ENCODE measurements at places on chromosomes 2 and 18.
A peak's percentile ranks its signal among the peaks of the same experiment; 100 is the strongest.

- DNase-seq: no peak
These were observed 90.3 kb downstream of the PRPF40A start for GRCh38 chr2:152626911-152627339.

- DNase-seq: no peak
These were observed 429.6 kb downstream of the PID1 start for GRCh38 chr2:228841475-228841874.

GRCh38 chr18:40159141-40160017 lies 1795.7 kb upstream of the PIK3C3 start:
- peak; percentile 4 for DNase-seq

- DNase-seq: no peak
These were observed 97.3 kb downstream of the FMNL2 start for GRCh38 chr2:152432206-152432653.

- DNase-seq: no peak
These were observed 368.0 kb upstream of the FAM98A start for GRCh38 chr2:33967103-33967502.

DNA sequence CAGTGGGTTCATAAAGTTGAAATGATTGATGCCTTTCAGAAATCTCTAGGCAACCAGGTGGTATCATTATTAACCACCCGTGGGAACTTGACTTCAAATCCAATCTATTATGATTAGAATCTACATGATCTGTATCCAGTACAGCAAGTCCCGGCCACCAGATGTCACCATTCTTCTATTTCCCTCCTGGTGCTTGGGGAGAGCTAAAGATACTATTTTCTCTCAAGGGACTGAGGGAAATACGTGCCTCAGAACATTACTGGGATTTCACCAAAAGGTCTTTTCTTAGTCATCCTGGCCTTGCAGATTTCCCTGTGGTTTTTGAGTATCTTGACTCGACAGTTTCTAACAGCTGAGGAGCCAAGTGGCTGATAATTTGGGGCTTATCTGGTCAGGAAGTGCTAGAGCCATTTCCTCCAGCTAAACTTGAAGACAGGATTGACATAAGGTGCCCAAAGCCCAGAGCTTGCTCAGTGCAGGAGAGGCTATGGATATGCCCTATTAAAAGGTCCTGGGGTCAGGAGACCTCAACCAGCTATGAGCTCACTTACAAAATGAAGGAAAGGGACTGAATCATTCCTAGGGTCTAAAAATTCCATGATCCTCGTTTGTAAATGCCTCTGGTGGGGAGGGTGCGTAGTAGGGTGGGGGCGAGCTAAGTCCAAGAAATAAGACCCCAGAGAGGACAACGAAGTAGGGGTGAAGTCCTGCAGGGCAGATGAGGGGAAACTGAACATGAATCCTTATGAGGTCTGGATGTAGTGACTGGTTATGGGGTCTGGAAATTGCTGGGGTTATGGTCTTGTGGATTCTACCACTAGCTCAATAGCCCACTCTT lies 135.4 kb upstream of the MGAT5 start:
- peak; percentile 82 for DNase-seq

GRCh38 chr2:138391946-138392345 lies 109.6 kb upstream of the SPOPL start:
- DNase-seq: no peak

GRCh38 chr2:203992509-203992908 lies 55.9 kb downstream of the ICOS start:
- DNase-seq: no peak

DNA sequence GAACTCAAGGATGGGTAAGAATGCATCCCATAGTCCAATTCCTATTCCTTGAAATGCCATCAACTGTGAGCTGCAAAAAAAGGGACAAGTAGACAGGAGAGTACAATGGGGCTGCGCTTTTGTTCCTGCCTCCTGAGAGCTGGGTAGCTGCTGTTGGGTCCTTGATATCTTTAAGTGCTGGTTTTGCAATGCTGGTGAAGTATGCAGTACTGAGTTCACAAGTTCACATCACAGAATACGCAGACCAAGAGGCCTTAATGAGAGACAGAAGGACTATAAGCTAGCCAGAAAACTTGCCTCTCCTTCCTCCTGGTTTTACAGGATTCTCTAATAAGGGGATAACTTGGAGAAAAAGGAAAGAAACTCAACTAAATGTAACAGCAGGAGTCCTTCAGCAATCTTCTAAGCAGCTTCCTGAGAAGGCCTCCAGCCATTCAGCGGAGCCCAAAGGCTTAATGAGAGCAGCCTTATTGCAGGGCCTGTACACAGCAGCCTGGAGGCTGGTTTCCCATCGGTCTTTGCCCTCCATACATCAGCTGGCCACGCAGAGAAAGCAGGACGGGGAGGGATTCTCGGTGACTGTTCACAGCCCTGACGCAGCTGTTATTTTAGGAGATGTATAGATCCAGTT lies 293.1 kb downstream of the CDCA7 start:
- DNase-seq: peak; percentile 51

DNA sequence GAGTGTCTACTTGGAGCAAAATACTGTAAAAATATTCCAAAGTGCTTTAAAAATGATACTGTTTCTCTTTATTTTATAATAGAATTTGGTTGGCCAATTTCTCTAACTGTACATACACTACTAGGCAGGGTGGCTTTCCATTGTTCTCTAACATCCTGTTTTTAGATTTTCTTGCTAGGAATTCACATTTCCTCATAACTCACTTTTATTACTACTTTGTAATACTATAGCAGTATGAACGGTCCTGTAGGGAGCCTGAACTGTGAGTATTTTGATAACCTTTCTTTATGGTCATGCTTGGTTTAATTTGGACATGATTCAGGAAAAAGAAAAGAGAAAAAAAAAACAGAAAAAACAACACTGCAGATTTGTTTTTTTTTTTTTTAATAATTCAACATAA lies 37.8 kb downstream of the GCG start:
- no peak for DNase-seq

DNA sequence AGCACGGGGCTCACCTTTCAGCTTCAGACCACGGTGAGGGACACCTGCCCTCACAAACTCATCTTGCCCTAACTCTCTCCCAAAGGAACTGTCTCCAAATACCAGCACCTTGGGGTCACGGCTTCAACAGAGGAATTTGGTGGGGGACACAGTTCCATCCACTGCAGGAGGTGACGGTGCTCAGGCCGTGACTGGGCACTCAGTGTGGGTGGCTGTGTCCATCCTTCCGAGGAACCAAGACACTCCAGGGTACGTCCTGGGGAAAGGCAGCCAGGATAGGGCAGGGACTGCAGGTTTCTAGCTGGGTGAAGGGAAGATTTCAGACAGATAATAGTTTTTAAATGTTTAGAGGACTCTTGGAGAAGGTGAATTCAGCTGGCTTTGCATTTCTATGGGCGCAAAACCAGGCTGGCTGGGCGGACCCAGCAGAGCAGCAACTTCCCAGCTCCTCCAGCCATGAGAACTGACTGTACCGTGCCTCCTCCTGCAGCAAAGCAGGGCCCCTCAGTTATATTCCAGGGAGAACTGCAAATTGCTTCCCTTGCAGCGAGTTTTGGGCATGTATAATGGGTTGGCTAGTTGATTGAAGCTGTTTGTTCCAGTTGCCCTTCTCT lies 23.9 kb upstream of the ALLC start:
- DNase-seq: no peak

DNA sequence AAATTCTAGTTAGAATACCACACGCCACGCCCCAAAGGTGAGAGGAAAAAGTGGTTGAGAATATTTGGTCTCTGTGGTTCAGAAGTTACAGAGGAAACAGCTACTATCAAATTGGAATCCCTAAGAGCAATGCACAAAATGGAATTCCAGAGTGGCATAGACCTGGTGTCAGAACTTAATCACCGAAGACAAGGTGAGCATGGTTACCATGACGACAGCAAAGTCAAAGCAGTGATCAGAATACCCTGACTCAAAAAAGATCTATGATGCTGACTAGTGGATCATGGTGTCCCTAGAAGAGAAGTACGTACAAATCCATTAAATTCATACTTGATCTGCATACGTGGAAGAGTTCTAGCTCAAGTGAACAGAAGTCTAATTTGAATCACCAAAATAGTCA lies 14.5 kb downstream of the LRRTM4 start:
- DNase-seq: no peak

- DNase-seq: no peak
These were observed 50.9 kb downstream of the RRM2 start for GRCh38 chr2:10173258-10174005.

DNA sequence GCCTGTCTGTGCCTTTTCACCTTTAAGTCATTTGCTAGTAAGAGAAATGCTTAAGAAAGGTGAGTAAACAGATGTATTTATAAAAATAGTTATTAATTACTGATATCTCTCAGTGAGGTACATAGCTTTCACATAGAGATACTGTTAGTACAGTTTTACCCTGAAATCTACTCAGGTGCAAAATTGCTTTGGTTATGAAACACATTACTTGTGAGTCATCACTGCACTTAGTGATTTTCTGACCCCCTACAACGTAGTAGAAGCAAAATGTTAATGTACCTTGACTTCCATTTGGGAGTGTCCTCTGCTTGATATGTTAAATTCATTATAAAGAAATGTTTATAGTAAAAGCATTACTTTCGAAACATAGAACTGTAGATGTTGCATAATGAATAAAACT lies 6.5 kb downstream of the GLS start:
- DNase-seq: peak; percentile 45

GRCh38 chr2:56674084-56674483 lies 490.3 kb downstream of the CCDC85A start:
- DNase-seq: no peak

GRCh38 chr2:68935471-68935870 lies 17.2 kb downstream of the GKN2 start:
- no peak for DNase-seq

DNA sequence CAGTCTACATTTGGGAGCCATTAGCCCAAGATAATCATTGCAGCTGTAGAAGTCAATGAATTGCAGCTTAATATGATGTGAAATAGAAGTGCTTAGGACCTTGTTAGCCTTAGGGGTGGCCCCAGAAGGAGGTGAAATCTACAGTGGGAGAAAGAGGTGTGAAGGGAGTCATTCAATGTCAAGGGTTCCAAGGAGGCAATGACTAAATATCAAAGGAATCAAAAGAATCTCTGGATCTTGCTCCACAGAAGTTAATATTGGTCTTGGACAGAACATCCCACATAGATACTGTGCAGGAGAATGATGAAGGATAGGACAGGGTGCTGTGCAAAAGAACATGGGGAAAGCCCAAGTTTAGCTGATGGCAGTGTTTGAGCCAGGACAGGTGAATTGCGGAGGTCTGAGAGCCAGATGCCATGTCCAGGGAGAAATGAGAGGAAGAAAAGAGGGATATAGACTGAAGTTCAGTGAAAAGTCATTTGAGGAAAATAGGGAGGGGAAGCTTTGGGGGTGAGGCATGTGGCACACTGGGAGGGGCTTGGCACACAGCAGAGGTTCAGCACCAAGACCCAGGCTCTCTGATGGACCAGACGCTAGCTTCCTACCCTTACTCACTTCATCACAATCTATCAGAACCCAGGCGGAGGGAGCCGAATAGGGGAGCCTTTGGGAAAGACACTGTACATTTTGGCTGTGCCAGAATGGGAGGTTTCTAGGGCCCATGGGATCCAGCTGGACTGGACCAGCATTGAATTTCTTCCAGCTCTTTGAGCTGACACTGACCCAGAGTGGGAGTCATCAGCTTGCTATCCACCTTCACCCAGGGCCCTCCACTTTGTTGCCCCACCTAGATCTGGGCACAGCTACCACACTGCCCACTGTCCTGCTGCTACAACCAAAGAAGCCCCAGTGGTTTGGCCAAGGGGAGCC lies 2.2 kb downstream of the IL1F10 start:
- DNase-seq: no peak

DNA sequence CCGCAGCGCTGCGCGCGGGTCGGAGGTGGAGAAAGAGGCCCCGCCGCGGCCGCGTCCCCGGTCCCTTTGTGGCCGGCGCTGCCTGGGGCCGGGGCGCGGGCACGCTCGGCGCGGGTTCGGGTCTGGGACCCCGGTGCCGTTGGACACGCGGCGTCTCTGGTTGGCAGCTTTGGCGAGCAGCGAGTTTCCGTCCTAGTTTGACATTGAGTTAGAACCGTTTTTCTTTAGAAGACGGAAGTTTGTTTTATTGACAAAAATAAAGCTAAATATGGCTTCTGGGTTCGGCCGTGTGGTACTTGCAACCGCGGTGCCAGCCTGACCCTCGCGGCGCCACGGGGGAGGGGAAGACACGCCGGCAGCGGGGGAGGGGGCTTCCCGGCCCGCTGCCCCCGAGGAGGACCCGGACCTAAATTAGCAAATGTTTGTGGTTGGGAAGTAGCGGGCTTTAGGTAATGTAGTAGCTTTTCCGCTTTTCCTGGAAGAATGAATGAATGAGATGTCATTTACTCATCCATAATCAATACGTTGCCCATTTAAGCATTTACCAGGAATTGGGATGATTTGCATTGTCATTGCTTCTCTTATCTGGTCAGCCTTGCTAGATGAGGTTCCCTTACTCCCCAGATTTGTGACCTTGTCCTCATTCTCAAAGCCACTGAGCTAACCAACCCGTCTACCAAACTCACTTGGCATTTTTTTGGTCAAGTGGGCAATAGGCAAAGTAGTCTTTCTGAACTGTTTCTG lies 530 bp downstream of the GALNT1 start:
- peak; percentile 53 for DNase-seq

DNA sequence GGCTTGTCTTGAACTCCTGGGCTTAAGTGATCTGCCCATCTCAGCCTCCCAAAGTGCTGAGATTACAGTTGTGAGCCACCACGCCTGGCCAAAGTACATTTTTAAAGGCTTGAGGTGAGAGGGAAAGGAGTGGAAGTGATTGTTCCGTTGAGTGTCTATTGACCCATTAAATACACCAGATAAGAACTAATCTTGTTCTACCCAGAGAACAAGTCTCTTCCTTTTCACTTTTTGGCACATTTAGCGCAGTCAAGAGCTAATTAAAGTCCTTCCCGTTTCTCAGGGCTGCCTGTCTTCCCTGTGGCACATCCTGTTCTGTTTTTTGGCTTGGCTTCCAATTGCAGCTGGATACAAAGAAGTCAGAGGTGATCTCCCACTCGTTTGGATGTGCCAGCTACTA lies 172.3 kb downstream of the ALPK2 start:
- DNase-seq: peak; percentile 64

- DNase-seq: no peak
These were observed 134.2 kb upstream of the LINC00305 start for GRCh38 chr18:64283059-64283458.

GRCh38 chr2:102103992-102104871 lies 38.3 kb upstream of the IL1R1 start:
- DNase-seq: peak; percentile 44

- no peak for DNase-seq
These were observed 59.9 kb downstream of the TNP1 start for GRCh38 chr2:216799873-216800431.

- no peak for DNase-seq
These were observed 216.8 kb downstream of the TSN start for GRCh38 chr2:121972203-121972602.

- no peak for DNase-seq
These were observed 685.0 kb upstream of the FANCL start for GRCh38 chr2:58926112-58926511.

DNA sequence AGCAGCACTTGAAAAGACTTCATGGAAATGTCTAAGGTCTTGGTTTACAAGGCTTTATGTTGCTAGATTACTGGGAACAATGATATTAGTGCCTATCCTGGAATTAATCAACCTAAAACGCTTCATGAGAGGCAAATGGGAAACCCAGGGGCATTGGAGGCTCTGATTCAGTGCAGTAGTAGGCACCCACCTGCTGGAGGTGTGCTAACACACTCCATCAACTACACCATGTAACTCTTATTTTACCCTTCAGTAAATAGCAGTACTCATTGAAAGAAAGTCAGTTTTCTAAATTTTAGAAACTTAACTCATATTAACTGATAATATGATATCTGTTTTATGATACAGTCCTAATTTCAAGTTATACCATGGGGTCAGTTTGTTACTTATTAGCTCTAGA lies 17.4 kb upstream of the HNRNPA3 start:
- no peak for DNase-seq

- DNase-seq: no peak
These were observed 44.0 kb downstream of the KLF7 start for GRCh38 chr2:207121784-207122183.

Measured in large intestine (tissue), 12 donors.